Immature natural killer cell (primary cell): ENCODE measurements at places on chromosomes 4 and X. TPM values are rescaled to one million over a fixed set of nuclear protein-coding genes. Genes with fewer than 3 reads are reported as not detected.

GRCh38 chr4:2265113-2266110, 3.5 kb upstream of the MXD4 start:
- H3K4me3 ChIP-seq: no peak overlapping the region
- DNase-seq: no peak
- peaks cover 2% of the 10 kb centered on the region for H3K27me3 ChIP-seq
- H3K4me1 ChIP-seq: peaks cover 6% of the 10 kb centered on the region
- H3K27ac ChIP-seq: no peak overlapping the region

DNA sequence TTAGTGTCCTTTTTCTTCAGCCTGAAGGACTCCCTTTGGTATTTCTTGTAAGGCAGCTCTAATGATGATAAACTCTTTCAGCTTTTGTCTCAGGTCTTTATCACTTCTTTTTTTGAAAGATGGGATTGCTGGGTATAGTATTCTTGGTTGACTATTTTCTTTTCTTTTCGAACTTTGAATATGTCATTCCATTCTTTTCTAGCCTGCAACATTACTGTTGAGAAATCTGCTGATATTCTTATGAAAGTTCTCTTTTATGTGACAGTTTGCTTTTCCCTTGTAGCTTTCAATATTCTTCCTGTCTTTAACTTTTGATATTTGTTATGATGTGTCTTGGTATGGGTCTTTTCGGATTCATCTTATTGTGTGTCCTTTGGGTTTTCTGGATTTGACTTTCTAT, 107.6 kb upstream of the SRD5A3 start:
- no peak overlapping the region for H3K27ac ChIP-seq
- H3K36me3 ChIP-seq: peaks cover 7% of the 10 kb centered on the region
- no peak for DNase-seq
- peaks cover 9% of the 10 kb centered on the region for H3K27me3 ChIP-seq
- H3K4me1 ChIP-seq: peaks cover 17% of the 10 kb centered on the region
- no peak overlapping the region for H3K4me3 ChIP-seq

DNA sequence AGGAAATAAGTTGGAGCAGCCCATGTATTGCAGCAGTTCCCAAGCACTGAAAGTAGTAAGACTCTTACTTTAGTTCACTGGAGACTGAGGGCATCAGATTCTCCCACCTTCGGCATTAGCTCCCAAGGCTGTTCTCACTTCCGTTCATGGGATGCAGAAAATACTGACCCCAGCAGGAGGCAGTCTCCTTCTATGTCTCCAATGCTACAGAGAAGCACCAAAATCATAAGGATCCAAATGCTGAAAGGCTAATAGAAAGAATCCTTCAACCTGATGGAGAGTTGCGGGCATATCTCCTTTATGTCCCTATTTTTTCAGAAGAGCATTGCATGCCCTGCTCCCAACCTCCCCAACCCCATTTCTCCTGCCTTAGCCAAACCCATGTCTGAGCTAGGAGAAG, 32.4 kb downstream of the ADH7 start:
- no peak for DNase-seq
- H3K4me3 ChIP-seq: no peak overlapping the region
- peaks cover 4% of the 10 kb centered on the region for H3K27me3 ChIP-seq
- no peaks in the 10 kb centered on the region for H3K36me3 ChIP-seq

DNA sequence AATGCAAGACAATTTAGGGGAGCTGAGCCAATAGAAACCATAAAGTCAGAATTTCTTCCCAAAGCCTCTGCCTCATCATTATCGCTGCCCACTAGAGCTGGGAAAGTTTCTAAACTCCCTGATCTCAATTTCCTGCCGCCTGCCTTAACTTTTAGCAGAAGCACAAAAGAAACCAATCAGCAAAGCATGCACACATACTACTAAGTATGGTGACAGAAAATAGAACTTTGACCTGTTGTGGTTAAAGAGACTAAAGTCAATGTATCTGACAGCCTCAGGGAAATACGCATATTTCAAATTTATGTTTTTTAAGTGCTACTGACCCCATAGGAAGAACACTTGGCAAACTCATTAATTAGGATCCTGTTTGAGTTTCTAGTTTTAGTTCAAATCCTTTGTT, 10.1 kb downstream of the STK26 start:
- no peaks in the 10 kb centered on the region for H3K27me3 ChIP-seq
- no peak for DNase-seq
- H3K36me3 ChIP-seq: no peaks in the 10 kb centered on the region
- H3K4me1 ChIP-seq: peaks cover 75% of the 10 kb centered on the region

Gene F8A1
- 18.9 TPM for polyA plus RNA-seq
